Transverse colon (tissue), 4 donors: ENCODE measurements at places on chromosomes 16 and 17. TPM values are rescaled to one million over a fixed set of nuclear protein-coding genes. Genes with fewer than 3 reads are reported as not detected.

GRCh38 chr16:48206594-48207242 is 37.4 kb upstream of the LONP2 start:
- DNase-seq, result no peak

DNA sequence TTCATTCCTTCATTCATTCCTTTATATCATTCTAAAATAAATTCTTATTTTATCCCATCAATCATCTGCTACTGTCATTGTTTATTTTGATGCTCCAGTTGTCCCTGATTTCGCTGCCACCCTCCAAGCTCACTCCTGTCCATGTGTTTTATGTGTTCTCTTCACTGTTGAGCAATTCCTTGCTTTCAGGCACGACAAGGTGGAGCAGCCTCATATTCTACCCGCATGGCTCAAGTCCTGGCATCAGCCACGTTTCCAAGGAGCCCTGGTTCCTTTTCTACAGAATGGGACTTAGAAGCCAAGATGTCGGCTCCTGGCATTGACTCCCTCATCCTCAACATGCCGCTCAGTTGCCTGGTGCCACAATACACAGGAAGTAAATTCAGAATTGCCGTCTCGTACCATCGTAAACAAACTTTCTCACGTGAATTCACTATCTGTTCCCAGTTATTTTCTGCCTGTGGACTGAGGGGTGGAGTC is 139.0 kb downstream of the RPTOR start:
- no peak for DNase-seq

BRD7 gene
- total RNA-seq, result 58.0 TPM

GRCh38 chr16:89087922-89088497 is 5.6 kb upstream of the ACSF3 start:
- DNase-seq, result no peak

MYH1 gene
- total RNA-seq, result not detected

- DNase-seq, result peak; percentile 73
Observed at GRCh38 chr17:79007504-79008381, 1.8 kb downstream of the CANT1 start.

GRCh38 chr16:87483481-87483880 is 9.3 kb downstream of the ZCCHC14 start:
- no peak for DNase-seq

DNA sequence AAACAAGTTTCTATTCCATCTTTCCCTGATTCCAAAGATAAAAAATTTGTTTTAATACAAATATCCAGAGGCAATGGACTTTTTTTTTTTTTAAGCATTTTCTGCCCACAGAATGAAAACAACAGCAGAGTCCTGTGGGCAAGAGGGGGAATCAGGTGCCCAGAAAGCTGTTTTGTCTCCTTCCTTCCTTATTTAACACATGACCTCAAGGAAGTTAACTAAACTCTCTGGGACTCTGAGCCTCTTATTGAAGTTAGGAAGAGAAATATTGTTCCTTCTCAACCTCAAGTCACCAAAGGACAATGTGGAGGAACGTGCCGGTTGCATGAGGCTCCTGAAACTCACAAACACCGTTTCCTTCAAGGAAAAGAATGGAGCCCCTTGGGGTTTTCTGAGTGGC is 34.9 kb downstream of the LITAF start:
- DNase-seq, result no peak

- DNase-seq, result peak; percentile 79
Observed at GRCh38 chr17:75289832-75290337, 652 bp upstream of the SLC25A19 start.

HSD11B2 gene
- total RNA-seq, result 667 TPM

DNA sequence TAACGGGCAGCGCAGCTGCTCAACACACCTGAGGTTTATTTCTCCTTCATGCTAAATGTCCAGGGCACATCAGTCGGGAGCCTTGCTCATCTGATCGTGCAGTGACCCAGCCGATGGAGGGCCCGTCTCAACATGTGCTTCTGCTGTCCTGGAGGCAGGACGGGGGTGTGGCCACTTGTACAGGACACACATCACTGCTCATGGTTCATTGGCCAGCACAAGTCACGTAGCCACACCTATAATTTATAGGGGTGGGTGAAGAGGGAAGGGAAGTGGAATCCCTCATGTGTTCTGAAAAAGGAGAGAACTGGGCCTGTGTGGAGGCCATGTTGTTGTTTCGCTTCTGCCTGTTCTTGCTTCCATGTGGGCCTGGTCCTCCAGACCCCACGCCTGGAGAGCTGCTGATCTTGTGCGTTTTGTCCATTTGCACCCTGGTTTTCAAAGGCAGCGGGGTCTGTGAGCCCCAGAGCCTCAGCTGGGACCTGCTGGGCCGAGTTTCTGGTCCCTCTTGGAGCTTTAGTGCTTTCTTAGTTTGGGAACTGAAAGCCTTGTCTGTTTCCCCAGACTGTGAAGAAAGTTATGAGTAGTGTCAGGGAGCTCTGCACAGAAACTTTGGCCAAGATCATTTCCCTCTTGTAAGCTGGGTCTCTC is 60.5 kb downstream of the CMIP start:
- DNase-seq, result peak; percentile 48

KDM8 gene
- total RNA-seq, result 4.4 TPM

SCO1 gene
- total RNA-seq, result 19.1 TPM
